ENCODE measurements at places on chromosomes 5 and 9. TPM values are rescaled to one million over a fixed set of nuclear protein-coding genes. Genes with fewer than 3 reads are reported as not detected.

The BSPRY gene
- 20.4 TPM for total RNA-seq

The ALDH1B1 gene
- total RNA-seq = 4.6 TPM

The SLC34A1 gene
- total RNA-seq = not detected

The NADK2 gene
- total RNA-seq = 33.9 TPM

The ANKDD1B gene
- total RNA-seq = 1.9 TPM

The IL12B gene
- total RNA-seq = not detected

The PCDHB2 gene
- 1.1 TPM for total RNA-seq

The ABCA1 gene
- 34.2 TPM for total RNA-seq

The WNK2 gene
- total RNA-seq = 0.64 TPM

The IL13 gene
- not detected for total RNA-seq

The PCDHB9 gene
- not detected for total RNA-seq

The CCL28 gene
- 1.0 TPM for total RNA-seq

The GMCL2 gene
- not detected for total RNA-seq

The EMB gene
- 40.8 TPM for total RNA-seq

The ATOX1 gene
- 26.9 TPM for total RNA-seq

The DMRTA1 gene
- 3.9 TPM for total RNA-seq

The DNAH5 gene
- 0.13 TPM for total RNA-seq

The DNAJC18 gene
- total RNA-seq = 1.6 TPM

Data from bronchial epithelial cell (primary cell).